ENCODE measurements at places on chromosomes 2 and 18.

DNA sequence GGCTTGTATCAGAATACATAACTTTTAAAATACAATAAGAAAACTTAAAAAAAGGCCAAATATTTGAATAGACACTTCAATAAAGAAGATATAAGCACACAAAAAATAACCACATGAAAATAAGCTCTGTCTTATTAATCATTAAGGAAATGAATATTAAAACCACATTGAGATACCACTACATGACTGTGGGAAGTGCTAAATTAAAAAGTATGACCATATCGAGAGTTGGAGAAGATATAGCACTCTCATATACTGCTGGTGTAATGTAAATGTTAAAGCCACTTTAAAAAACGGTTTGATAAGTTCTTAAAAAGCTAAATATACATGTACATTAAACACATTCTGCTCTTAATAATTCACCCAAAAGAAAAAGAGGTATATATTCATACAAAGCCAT is 104.6 kb upstream of the TRIB2 start:
- no peak for DNase-seq

GRCh38 chr2:219253753-219254589 is at the start of gene TUBA4A:
TUBA4A (minus strand) TSS chr2:219253918; CDS start chr2:219253858, 60 bp downstream.
- DNase-seq: peak; percentile 93

DNA sequence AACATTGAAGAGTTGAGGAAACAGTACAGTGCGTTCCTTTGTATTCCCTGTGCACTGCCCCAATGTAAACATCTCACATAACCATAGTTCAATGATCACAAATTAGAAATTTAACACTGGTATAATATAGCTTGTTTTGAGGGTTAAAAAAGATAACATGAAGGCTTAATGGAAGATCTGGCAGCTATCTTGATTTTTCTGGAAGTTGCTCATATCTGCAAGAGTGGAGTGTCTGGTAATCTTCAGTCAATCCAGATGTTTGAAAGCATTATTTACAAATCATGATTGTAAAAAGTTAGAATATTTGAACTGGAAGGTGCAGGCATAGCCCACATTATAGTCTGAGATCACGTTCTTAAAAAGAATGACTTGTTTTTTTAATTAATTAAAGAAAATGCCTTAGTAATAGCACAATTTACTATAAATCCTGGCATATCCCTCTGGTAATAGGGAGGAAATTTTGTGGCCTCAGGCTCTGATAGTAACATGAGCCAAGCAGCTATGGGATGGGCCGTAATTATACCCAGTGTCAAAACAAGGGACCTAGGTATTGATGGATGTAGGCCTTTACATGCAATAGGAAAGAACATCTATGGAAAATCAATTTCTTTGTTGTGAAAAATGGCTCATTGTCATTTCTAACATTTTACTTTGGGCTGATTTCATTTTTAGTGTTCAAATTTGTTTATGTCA is 418.0 kb downstream of the THSD7B start:
- no peak for DNase-seq

- DNase-seq: peak; percentile 95
Observed at GRCh38 chr2:96907115-96908041, 37.5 kb upstream of the SEMA4C start.

GRCh38 chr2:42895134-42895790 is 102.9 kb upstream of the HAAO start:
- no peak for DNase-seq

DNA sequence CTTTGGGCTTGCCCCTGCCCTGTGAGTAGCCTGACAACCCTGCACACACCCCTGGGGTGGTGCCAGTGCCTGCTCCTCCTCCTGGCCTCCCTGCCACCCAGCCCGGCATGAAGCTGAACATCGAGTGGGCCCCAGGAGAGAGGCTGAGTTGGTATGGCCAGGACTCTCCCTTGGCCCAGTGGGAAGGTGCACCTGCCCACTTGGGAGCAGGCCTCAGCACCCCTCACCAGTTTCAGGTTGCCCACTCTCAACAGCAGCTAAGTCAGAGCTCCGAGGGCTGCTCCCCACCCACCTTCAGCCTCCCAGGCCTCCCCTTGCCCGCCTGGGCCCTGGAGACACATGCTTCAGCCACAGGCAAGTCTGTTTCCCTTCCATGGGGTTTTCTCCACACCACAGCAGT is 203.1 kb downstream of the KLHL29 start:
- no peak for DNase-seq

- DNase-seq: no peak
Observed at GRCh38 chr2:241773511-241774418, 2.9 kb upstream of the GAL3ST2 start.

- DNase-seq: no peak
Observed at GRCh38 chr18:9055185-9055584, 47.3 kb upstream of the NDUFV2 start.

DNA sequence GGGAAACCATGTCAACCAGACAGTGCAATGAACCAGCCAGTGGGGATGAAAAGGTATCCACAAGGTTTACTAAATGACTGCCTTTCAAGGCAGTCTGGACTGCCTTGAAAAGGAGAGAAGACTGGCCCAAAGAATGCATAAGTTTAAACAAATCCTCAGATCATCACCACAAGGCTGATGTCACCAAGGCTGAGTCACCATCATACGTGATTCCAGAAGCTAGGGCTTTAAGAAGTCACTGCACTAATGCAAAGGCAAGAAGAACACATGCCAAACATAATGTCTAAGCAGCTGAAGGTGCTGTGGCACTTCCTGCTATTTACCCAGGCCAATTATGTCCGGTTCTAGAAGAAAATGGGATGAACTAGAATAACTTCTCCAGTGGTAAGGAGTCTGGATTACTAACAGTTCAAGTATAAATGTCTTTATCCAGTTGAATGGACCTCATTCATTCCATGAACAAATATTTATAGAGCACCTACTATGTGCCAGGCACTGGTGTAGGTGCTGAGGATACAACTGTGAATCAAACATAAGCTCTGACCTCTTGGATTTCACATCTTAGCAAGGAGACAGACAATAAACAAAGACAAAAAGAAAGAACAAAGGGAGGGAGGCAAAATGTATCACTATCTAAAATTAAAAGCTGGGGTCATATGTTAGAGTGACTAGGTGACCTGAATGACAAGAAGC is 37.6 kb upstream of the ONECUT2 start:
- no peak for DNase-seq

GRCh38 chr18:37501136-37501535 is 64.5 kb downstream of the CELF4 start:
- no peak for DNase-seq

GRCh38 chr2:176002688-176003210 is 682 bp upstream of the LNPK start:
- DNase-seq: no peak

DNA sequence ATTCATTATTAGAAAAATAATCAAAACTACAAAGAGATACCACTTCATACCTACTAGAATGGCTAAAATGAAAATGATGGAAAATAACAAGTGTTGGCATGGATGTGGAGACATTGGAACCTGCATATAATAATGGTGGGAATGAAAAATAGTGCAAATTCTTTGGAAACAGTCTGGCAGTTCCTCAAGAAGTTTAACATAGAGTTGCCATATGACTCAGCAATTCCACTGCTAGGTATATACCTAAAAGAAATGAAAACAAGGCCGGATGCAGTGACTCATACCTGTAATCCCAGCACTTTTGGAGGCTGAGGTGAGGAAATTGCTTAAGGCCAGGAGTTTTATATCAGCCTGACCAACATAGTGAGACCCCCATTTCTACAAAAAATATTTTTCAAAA is 41.6 kb upstream of the ACYP2 start:
- DNase-seq: no peak

GRCh38 chr2:15605721-15606120 is 14.1 kb downstream of the DDX1 start:
- DNase-seq: no peak

- no peak for DNase-seq
Observed at GRCh38 chr2:88554189-88554588, 73.1 kb downstream of the EIF2AK3 start.

- no peak for DNase-seq
Observed at GRCh38 chr18:21660078-21660477, 44.5 kb downstream of the ABHD3 start.

GRCh38 chr2:12831016-12831415 is 114.3 kb downstream of the TRIB2 start:
- no peak for DNase-seq

GRCh38 chr18:50509012-50509411 is 50.9 kb upstream of the MAPK4 start:
- no peak for DNase-seq

DNA sequence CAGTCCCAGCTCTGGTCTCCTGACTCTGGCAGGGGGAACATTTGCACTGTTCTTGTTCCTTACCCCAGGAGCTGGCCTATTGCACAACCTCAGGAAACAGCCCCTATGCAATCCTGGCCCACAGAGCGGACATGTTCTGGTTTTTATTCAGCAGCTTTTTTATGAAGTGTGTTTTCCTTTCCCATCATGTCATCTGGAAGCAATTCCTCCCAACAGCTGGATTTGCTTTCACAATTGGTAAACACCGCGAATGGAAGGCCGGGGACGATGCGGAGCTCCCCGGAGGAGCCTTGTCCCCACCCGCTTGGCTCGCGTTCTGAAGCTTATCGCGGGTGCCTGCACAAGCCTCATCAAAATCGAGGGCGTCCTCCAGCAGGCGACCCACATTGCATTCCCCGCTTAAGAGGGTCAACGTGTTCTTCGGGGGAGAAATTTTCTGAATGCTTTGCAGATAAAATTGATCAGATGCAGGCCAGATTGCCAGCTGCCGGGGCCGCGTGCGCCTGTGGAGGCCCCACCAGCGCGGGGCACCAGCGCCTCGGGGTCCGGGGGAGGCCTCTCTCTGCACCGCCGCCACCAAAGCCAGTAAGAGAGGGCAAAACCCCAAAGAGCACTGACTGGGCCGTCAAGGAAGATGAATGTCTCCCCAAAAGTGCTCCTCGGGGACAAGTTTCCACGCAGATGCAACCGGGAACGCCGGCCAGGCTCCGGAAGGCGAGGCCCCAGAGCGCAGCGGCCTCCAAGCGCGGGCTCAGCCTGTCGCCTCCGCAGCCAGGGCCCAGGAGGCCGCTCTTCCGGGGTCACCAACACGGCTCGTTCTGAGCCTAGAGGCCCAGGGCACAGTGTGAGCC is 60.3 kb upstream of the SP3 start:
- DNase-seq: peak; percentile 96

DNA sequence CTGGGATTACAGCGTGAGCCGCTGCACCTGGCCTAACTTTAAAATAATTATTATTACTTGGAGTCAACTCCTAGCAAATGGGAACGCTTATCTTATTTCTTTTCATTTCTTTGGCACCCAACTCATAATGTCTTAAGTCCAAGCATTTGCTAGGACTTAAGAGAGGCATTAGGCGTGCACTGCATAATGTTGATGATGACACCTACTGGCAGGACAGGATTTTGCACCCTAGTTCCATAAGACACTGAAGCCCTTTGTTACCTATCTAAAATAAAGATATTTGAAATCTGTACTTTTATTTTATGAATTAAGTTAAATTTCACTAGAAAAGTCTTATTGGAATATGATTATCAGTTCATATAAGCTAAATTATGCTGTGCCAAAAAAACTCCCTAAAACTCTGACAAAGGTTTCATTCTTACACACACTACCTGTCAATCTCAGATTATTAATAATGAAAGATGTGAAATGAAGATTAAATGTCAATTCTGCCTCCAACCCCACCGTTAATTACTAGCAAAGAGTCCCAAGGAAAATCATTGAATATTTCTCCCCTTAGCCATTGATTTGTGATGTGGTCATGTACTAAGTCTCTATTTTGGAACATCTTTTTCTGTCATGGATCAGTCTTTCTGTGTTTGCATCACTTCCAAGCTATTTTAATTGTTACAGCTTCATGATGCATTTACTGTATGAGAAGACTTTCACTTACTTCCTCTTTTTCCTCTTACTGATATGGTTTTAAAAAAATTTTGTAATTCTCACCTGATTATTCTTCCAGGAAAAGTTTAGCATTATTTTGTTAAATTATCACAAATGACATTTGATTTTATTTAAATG is 12.7 kb upstream of the CDH2 start:
- no peak for DNase-seq

DNA sequence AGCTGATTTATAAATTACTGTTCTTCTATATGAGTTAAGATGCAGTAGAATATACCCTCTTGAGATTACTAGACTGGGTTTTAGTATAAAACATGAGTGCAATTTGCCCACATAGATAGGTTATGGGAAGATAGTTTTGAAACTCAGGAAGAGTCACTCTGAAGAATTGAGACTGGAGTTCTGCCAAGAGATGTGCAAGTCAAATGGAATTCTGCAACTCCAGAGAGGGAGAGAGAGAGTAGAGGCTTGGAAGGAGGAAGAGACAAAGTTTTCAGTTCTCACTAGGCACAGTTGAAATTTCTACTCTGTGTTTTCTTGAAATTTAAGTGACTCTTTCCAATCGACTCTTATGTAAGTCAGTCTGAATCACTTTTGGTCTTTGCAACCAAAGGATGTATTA is 878.8 kb downstream of the TSN start:
- DNase-seq: no peak
